Large intestine (tissue), 12 donors: ENCODE measurements at places on chromosomes 5 and 9. TPM values are rescaled to one million over a fixed set of nuclear protein-coding genes. Genes with fewer than 3 reads are reported as not detected.

DNA sequence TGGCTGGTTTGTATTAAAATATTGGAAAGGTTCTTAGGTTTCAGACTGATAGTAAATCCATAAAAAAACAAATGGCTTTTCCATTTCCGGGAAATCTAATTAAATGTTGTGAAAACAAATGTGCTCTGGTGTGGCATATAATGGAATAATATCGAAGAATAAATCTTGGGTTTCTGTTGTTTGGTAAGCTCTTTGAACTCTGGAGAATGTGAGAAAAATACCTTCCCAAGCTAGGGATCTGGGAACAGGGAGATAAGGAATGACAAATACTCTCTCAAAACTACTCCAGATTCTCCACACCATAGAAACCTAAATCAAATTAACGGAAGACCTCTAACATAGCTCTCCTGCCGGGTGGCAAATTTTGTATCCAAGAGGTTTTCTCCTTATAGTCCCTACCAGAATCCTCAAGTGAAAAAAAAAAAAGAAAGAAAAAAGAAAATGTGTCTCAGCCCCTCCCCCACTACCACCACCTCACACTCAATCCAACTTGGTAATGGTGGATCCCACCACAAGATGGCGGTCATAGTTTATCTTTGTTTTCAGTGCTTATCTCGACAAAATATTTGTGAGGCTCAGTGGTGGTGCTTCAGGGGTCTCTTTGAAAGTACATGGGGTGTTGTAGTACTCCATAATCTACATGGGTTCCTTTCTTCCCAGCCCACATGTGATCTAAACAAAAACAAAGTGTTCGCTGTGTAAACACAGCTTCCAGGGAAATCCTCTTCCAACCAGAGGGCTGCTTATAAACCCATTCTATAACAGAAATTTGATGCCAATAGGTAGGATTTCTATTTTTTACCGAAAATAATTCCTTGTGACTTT lies 54.5 kb upstream of the FST start:
- peaks cover 5% of the 10 kb centered on the region for H3K27me3 ChIP-seq
- H3K36me3 ChIP-seq, result no peaks in the 10 kb centered on the region
- DNase-seq, result no peak
- no peaks in the 10 kb centered on the region for H3K4me1 ChIP-seq

DNA sequence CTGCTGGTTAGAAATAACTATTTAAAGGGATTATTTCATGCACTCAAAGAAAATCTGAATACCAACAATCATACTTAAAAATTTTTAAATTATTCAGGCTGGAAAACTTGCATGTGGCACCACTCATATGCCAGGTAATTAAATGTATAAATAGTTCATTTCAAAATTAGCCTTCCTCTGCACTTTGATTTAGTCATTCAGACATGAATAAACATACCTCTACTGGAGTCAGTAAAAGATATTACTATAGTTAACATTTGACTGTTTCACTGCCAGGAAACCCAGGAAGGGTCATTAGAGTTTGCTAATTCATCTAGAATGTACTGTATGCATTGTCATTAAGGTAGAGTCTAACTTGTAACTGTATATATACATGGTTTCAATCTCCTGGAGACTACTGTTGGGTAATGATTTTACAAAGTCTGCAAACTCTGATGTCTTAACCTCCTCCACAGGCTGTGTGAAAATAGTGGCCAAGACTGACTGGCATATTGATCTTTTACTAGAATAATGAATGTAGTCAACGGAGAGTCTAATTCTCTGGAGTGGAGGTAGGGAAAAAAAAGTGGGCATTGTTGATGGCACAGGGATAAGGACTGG lies 43.7 kb downstream of the TEX10 start:
- H3K36me3 ChIP-seq, result peaks cover 27% of the 10 kb centered on the region
- H3K27ac ChIP-seq, result no peak overlapping the region
- no peaks in the 10 kb centered on the region for H3K27me3 ChIP-seq
- no peak overlapping the region for H3K4me3 ChIP-seq

Gene CHSY3
- 1.7 TPM for polyA plus RNA-seq

Gene SPATA31C1
- 0.18 TPM for polyA plus RNA-seq

GRCh38 chr5:135569755-135570452 lies 8.9 kb downstream of the CXCL14 start:
- peak; percentile 43 for DNase-seq
- H3K4me3 ChIP-seq, result no peak overlapping the region
- H3K27me3 ChIP-seq, result peaks cover 12% of the 10 kb centered on the region
- H3K27ac ChIP-seq, result no peak overlapping the region

GRCh38 chr5:132414634-132415378 lies 45.3 kb downstream of the SLC22A5 start:
- peak; percentile 70 for DNase-seq
- no peaks in the 10 kb centered on the region for H3K27me3 ChIP-seq
- H3K36me3 ChIP-seq, result no peaks in the 10 kb centered on the region
- H3K4me1 ChIP-seq, result peaks cover 29% of the 10 kb centered on the region
- H3K4me3 ChIP-seq, result no peak overlapping the region

Gene LPAR1
- 22.4 TPM for polyA plus RNA-seq

GRCh38 chr5:111606194-111606593 lies 93.9 kb upstream of the STARD4 start:
- H3K27me3 ChIP-seq, result no peaks in the 10 kb centered on the region
- H3K4me3 ChIP-seq, result no peak overlapping the region
- no peak overlapping the region for H3K27ac ChIP-seq
- no peaks in the 10 kb centered on the region for H3K36me3 ChIP-seq
- H3K4me1 ChIP-seq, result no peaks in the 10 kb centered on the region
